NCI-H1694 treated with DMSO at 0.1 percent for 48 hours (cell line): ENCODE measurements at places on chromosomes 1 and 21.

- DNase-seq, result peak; percentile 10
Measured at GRCh38 chr1:9792156-9793042, 31.4 kb downstream of the CLSTN1 start.

DNA sequence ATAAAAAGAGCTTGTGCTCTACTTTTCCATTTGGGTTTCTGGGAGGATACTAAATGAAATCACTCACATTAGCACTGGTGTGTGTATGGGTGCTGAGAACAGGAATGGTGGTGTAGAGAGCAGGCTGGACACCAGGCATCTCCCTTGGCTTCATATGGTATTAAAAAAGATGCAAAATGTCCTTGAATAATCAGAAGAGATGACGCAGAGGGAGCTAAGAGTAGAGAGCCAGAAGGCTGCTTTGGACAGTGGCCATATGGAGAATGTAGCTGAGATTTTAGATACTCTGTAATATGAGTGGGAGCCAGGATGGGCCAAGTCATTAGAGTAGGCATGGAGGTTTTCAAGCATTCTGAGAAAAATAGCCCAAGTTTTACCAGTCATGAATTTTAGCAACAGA is 112.3 kb upstream of the ZRANB2 start:
- DNase-seq, result peak; percentile 10

GRCh38 chr1:77888781-77889642 is 588 bp downstream of the NEXN start:
- DNase-seq, result no peak

DNA sequence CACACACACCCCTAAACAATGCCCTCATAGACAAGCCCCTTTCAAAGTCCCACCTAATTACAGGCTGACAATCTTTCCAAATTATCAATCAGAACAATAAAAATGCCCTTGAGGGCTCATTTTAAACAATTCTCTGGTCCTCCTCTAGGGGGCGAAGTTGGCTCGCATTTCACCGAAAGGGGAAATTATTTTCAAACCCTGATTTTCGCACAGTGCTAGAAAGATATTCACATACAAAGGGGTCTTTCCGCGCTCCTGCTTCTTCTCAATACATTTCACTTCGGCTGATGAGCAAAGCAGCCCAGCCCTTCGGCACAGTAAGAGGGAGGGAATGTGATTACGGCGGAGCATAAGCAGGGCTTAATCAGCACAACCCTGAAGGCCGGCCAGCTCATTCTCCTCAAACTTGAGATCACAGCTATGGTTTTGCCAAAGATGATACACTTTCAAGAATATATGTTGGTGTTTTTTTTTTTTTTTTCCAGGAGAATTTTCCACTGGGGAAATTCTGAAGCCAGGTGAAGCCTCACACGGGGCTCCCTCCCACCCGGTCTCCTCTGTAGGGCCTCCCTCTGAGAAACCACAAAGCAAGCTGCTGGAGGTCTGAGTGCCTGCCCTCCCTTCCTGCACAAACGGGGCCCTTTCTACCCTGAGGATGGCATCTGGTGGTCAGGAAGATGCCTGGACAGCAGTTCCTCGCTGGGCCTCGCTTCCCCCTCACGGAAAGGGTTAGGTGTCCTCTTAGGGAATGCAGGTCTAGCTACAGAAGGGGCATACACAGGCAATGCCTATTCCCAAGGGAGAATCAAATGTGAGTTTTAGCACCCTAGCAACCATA is 66.9 kb downstream of the GNG12 start:
- DNase-seq, result peak; percentile 58

- no peak for DNase-seq
Measured at GRCh38 chr1:114314098-114314497, 160.4 kb upstream of the SYT6 start.

GRCh38 chr1:70907563-70908310 is 139.9 kb downstream of the PTGER3 start:
- DNase-seq, result no peak

DNA sequence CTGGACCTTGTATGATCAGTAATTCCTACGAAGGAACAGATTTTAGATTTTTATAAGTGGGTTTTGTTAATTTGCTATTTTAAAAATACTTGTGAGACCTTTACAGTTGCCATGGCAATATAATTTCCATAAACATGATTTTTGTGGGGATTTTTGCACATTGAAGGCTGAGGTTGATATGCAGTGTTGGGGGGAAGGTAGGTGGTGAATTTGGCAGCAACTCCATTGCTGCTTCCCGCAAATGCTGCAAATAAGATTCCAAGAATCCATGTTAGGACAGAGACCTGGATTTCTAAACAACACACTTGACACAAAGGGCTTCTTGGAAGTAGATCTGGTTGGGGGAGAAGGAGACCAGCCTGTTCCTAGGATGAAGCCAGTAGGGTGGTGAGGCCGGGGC is 18.2 kb downstream of the STUM start:
- no peak for DNase-seq

- no peak for DNase-seq
Measured at GRCh38 chr21:34603710-34604057, 11.2 kb downstream of the RCAN1 start.

DNA sequence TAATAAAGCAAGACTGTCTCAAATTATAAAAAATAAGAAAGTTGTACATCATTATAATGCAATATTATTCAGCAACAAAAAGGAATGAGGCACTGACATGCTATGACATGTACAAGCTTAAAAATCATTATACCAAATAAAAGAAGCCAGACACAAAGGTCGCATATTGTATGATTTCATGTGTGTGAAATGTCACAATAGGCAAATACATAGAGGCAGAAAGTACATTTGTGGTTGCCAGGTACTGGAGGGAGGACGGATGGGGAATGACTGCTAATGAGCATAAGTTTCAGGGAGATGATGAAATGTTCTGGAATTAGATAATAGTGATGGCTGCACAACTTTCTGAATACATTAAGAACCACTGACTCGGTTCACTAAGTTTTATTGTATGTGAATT is 73.6 kb upstream of the NBPF3 start:
- DNase-seq, result no peak
